ENCODE measurements at places on chromosomes 12 and 14. TPM values are rescaled to one million over a fixed set of nuclear protein-coding genes. Genes with fewer than 3 reads are reported as not detected.

TROAP gene
- not detected for polyA plus RNA-seq

PLCZ1 gene
- not detected for polyA plus RNA-seq

GCH1 gene
- polyA plus RNA-seq: 55.3 TPM

SERPINA10 gene
- not detected for polyA plus RNA-seq

RAPGEF3 gene
- polyA plus RNA-seq: 2.5 TPM

PRIMA1 gene
- polyA plus RNA-seq: not detected

Data from CD14-positive monocyte (primary cell).